Effector CD4-positive, alpha-beta T cell (primary cell): ENCODE measurements at places on chromosomes 16 and 17.

- no peak for DNase-seq
These were observed 24.2 kb upstream of the ABCA3 start for GRCh38 chr16:2364638-2365210.

GRCh38 chr17:17681187-17681743, at the start of gene RAI1:
TSS of gene RAI1 (plus strand) at chr17:17681458. CDS start at chr17:17792949, 111,491 bp downstream.
- DNase-seq: peak; percentile 63

DNA sequence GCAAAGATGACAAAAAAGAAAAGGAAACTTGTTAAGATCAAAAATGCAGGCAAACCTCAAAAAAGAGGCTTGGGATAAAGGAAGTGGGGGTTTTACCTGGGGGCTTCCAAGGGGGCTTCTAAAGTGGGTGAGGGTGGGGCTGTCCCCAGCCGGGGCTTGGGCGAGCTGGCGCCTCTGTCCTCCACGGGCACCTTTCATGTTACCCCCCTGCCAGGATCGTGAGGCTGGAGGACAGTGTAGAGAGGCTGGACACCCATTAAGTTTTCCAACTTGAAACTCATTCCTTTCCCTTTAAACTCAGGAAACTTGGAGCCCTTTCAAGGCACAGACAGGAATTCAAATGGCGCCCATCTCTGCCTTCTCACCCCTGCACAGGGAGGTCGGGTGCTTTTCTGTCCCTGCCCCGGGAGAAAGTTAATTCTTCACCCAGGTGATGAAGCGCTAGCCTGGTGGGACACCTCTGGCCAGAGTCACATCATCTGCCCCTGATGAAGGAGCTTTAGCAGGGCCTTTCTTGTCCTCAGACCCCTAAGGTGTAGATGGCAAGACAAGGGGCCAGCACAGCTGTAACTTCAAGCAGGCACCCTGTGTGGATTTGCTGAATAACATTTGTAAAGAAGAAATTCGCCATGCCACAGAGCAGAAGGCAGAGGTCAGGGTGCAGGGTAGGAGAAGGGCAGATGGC, 87.3 kb downstream of the C16orf78 start:
- DNase-seq: no peak

DNA sequence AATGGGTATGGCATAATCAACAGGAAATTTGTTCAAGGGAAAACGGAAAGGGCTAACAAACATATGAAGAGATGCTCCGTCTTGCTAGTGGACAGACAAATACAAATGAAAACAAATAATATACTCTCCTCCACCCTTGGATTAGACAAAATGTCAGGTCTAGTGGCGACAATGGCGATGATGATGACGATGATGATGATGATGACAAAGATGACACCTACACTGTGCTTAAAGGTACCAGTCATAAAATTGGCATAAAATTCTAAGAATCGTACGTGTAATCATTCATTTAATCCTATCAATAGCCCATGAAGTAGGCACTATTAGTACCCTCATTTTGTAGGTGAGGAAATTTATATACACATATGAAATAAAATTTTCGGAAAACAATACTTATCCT, 174.6 kb downstream of the PMP22 start:
- no peak for DNase-seq

DNA sequence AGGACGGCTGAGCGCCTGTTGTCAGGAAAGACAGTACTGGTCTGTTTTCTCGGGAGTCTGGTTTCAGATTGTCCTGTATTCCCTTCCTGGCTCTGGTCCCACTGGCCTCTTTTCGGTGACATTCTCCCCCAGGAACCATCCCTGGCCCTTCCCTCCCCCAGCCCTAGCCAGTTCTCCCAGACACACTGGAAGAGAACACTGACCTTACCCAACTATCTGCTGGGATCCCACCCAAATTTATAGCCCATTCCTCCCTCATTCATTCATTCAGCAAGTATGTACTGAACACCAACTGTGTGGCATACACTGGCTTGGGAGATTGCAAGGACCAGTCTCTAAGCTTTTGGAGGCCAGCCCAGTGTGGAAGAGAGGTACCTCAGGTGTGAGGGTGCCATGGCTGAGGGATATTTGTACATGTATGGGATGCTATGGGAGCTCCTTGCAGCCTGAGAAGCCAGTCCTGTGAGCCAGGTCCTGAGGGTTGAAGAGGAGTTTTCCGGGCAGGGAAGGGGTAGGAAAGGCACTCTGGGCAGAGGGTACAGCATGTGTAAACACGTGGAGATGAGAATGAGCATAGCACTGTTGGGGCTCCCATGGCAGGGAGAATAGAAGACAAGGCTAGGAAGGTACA, 5.2 kb downstream of the RND2 start:
- no peak for DNase-seq

DNA sequence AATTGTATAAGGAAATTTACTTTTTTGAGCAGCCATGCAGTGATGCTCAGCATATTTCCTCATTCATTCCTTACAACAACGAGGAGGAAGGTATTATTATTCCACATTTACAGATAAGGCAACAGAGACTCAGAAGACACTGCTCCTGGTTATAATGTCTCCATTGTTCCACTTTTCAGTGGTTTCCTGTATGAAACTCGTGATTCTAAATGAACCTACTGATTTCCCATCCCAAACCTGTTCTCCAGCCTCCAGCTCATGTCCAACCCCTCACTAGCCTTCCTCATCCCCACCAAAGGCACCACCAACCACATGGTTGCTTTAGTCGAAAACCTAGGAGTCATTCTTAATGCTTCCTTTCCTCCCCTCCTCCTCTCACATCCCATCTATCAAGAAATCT, 12.5 kb upstream of the ERCC4 start:
- DNase-seq: no peak

DNA sequence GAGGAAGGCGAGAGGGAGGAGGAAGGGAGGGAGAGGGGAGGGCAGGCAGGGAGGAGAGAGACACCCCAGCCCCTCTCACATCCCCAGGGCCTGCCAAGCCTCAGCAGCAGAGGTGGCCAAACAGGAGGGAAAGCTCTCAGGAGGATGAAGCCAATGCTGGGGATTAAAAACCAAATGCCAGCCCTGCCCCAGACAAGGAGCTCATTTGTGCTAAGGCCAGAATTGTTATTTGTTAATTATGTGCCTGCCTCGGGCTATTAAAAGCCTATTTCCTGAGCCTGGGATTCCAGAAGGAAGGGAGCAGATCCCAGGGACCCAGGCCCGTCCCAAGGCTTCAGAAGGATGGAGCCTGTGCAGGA, 27.9 kb upstream of the GINS2 start:
- DNase-seq: no peak

GRCh38 chr16:73196670-73197069, 148.7 kb upstream of the ZFHX3 start:
- DNase-seq: no peak

- no peak for DNase-seq
These were observed 83.0 kb downstream of the WWP2 start for GRCh38 chr16:69845181-69845580.

- no peak for DNase-seq
These were observed 850 bp downstream of the PPM1E start for GRCh38 chr17:58756246-58757161.

- DNase-seq: no peak
These were observed 42.9 kb upstream of the TNRC6C start for GRCh38 chr17:77915594-77916021.

DNA sequence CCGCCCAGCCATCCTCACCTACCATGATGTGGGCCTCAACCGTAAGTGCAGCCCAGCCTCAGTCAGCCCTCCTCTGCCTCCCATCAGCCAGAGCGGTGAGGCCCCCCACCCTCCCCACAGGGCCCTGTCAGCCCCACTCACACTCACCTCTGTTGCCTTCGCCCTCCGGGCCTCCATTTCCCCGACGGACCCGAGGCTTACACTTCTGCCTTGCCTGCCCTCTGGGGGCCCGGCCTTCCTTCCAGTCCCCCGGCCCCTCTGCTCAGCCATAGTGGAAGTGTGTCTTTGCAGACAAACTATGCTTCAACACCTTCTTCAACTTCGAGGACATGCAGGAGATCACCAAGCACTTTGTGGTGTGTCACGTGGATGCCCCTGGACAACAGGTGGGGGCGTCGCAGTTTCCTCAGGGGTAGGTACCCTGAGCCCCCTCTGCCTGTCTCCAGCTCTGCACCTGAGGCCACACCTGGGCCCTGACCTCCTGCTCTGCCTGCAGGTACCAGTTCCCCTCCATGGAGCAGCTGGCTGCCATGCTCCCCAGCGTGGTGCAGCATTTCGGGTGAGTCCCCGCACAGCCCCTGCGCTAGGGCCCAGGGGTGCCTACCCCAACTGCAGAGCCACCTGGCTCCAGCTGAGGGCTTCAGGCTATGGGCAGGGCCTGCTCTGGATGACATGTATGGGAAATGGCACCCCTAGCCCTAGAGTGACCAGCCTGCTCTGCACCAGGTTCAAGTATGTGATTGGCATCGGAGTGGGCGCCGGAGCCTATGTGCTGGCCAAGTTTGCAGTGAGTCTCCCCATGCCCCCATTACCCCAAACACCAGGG, 4.1 kb downstream of the NDRG4 start:
- DNase-seq: no peak

- DNase-seq: no peak
These were observed 236.1 kb upstream of the CDH5 start for GRCh38 chr16:66130296-66130905.

- DNase-seq: no peak
These were observed 49.9 kb upstream of the SREBF1 start for GRCh38 chr17:17886726-17887125.

GRCh38 chr17:73293031-73293430, 18.8 kb downstream of the CDC42EP4 start:
- DNase-seq: no peak

GRCh38 chr17:77247048-77247541, 106.3 kb downstream of the SEC14L1 start:
- peak; percentile 88 for DNase-seq

- DNase-seq: peak; percentile 47
These were observed 53.2 kb downstream of the NT5M start for GRCh38 chr17:17356149-17356930.

DNA sequence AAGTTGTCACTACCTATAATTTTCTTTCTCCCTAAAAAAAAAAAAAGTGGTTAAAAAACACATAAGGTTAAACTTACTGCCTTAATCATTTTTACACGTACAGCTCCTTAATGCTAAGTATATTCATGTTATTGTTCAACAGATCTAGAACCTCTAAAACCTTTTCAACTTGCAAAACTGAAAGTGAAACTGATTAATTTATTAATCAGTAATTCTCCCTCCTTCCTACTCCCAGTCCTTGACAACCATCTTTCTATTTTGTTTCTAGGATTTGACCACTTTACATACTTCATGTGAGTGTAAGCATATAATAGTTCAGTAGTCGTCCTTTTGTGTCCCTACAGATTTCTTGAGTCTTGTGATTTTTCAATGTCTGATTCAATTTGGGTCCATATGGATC, 251.4 kb upstream of the KIF2B start:
- no peak for DNase-seq

DNA sequence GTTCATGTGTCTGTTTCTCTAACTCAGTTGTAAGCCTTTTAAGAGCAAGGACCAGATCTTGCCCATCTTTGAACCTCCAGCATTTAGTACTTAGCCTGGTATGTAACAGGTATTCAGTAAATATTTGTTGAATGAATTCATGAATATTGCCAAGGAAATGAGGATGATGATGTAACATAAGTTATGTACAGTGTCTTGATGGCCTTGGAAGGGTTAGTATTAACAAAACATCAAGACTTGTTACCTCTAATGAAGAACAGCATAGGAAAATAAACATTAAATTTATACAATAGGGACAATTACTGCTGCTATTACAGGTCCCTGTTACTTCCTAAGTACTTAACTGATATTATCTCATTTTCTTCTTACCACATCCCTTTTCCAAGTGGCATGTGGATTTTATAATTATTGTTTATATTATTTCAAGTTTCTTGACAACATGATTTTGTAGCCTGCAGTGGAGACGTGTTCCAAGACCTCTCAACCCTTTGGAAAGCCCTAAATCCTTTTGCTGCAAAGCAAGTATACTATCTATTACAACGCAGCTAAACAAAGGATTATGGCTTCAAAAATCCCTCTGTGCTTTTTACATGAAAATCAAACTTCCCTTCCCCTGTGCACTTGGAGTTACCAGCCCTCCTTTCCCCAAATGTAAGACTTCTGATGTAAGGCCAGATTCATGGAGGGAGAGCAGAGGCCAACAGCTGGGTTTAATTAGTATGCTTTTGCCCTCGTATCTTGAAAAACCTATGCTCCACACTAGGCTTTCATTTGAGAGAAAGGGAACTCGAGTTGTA, 77.4 kb upstream of the SMIM36 start:
- no peak for DNase-seq

- no peak for DNase-seq
These were observed 42.3 kb downstream of the IRX3 start for GRCh38 chr16:54244061-54244886.

DNA sequence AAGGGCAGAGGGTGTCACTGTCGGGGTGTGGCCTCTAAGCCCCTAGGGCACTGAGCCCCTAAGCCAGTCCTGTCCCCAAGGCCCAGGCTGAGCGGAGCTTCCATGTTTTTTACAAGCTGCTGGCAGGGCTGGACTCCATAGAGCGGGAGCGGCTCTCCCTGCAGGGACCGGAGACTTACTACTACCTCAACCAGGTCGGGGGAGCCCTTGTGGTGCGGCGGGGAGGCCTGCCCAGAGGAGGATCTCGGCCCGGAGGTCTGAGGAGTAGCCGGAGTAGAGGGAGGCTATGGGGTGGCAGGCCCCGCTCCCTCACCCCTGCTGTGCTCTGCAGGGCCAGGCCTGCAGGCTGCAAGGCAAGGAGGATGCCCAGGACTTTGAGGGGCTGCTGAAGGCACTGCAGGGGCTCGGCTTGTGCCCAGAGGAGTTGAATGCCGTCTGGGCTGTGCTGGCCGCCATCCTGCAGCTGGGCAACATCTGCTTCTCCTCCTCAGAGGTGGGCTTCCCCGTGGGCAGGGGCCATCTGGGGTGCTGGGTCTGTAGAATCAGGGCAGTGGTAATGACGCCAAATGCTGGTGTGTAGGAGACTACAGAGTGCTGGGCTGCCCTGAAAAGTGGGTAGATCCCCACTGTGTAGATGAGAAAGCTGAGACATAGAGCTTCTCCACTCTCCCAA, 4.9 kb downstream of the MYO15B start:
- DNase-seq: no peak

- DNase-seq: no peak
These were observed 41.6 kb upstream of the GSE1 start for GRCh38 chr16:85571563-85571812.

GRCh38 chr17:28412099-28412498, 6.1 kb upstream of the SLC46A1 start:
- no peak for DNase-seq

- DNase-seq: no peak
These were observed 168.6 kb downstream of the PMP22 start for GRCh38 chr17:15096511-15096910.

- no peak for DNase-seq
These were observed 893 bp downstream of the HCFC1R1 start for GRCh38 chr16:3022684-3023414.

DNA sequence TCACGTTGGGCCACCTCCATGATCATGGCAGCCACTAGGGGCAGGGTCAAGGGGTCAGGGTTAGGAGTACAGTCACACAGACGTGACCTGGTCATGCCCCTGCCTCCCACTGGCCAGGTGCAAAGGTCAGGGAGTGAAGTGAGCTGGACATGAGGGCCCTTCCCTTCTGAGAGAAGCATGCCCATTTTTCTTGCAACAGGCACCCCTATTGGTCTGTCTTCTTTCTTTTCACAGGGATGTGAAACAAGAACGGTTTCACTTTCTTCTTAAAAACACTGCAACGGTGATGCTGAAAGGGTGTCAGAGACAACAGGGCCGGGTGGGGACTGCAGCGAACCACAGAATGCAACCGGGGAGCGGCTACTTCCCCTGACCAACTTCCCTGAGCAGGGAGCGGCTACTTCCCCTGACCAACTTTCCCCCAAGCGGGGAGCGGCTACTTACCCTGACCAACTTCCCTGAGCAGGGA, 52.1 kb upstream of the DOC2B start:
- DNase-seq: no peak
